ENCODE measurements at places on chromosomes 6 and 20.

- peak; percentile 63 for DNase-seq
Observed at GRCh38 chr6:36724514-36725390, 27.1 kb downstream of the RAB44 start.

GRCh38 chr6:12068899-12069557 lies 56.9 kb downstream of the HIVEP1 start:
- no peak for DNase-seq

- no peak for DNase-seq
Observed at GRCh38 chr6:68240726-68241125, 394.4 kb upstream of the ADGRB3 start.

DNA sequence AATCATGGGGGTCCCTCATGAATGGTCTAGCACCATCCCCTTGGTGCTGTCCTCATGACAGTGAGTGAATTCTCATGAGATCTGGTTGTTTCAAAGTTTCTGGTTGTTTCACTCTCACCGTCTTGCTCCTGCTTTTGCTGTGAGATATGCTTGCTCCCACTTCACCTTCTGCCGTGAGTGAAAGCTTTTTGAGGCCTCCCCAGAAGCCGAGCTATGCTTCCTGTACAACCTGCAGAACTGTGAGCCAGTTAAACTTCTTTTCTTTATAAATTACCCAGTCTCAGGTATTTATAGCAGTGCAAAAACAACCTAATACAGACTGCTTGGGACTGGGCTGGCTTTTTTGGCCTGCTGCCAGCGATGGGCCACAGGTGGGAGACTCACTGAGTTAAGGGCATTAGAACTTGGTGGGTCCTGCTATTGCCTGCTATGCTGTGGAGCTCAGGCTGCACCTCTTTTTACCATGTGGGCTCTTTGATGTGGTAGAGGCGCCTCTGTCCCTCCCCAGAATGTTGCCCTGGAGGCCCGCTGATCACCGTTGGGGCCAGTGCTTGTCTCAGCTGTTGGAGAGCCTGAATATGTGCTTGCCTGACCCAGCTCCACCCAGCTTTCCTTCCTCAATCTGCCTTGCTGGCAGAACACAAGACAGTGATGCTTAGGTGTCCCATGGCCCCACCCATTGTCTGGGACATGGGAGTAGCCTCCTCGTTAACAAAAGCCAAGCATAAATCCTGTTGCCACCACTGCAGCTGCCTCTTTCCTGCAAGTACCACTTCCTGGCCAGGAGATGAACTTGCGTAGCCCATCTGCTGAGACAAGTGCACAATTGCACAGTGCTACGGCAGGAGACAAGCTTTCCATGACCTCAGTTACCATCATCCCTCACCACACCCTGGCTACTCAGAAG lies 47.1 kb downstream of the IGF2R start:
- no peak for DNase-seq

GRCh38 chr6:108653949-108654348 lies 93.2 kb downstream of the FOXO3 start:
- DNase-seq: no peak

GRCh38 chr6:97969065-97969464 lies 686.0 kb upstream of the MMS22L start:
- no peak for DNase-seq

DNA sequence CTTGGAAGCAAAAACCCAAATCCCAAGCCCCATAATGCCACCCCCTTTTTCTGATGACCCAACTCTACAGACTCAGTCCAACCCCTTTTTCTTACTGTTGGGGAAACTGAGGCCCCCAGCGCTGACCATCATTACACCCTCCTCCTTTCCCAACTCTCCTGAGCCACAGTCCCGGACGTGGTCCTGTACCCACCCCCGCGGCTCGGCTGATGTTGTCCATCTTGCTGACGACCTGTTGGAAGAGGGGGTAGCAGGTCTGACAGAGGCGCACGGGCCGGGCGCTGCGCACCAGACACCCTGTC lies 533 bp downstream of the OSTM1 start:
- DNase-seq: no peak

GRCh38 chr6:57324538-57324937 lies 7.1 kb downstream of the PRIM2 start:
- DNase-seq: peak; percentile 20

- no peak for DNase-seq
Observed at GRCh38 chr6:165615636-165616035, 47.4 kb downstream of the PDE10A start.

GRCh38 chr6:144377586-144378210 lies 92.6 kb downstream of the UTRN start:
- DNase-seq: no peak

- no peak for DNase-seq
Observed at GRCh38 chr6:138278326-138278725, 60.0 kb upstream of the PBOV1 start.

GRCh38 chr6:31173406-31173805 lies 2.9 kb upstream of the POU5F1 start:
- no peak for DNase-seq

DNA sequence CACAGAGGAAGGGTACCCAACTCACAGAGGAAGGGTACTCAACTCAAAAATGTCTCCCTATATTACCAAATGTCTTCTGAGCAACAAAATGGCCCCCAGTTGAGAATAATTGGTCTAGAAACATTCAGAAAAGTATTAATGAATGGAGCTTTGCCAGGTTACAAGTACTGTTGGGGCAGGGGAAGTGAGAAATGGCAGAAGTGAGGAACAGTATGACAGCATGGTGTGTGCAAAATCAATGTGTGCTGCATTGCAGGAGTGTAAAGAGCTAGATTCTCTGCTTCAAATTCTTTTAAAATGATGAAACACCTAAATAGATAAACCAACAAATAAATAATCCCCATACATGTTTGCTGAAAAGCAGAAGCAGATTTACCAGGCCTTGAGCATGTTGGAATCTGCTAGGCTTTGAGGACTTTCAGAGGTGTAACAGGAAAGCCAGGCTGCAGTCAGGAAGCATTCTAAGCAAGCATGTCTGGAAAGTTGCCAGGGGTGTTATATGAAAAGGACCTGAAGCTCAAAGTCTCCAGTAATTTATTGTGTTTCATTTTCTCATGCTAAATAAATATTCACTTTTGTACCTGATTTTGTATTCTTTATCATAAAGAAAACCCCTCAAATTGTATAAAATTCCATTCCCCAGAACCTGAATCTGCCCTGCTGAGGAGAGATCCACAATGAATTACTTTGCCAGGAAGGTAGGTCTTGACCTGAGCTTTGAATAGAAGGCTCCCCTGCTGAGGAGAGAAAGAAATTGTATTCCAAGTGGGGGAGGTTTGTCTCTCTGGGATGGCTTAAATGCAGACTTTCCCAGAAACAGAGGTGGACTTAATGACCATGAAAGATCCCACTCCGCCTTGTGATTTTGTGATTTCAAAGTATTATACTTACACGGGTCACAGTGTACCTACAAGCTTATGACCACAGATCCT lies 265.0 kb upstream of the MARCKS start:
- no peak for DNase-seq

DNA sequence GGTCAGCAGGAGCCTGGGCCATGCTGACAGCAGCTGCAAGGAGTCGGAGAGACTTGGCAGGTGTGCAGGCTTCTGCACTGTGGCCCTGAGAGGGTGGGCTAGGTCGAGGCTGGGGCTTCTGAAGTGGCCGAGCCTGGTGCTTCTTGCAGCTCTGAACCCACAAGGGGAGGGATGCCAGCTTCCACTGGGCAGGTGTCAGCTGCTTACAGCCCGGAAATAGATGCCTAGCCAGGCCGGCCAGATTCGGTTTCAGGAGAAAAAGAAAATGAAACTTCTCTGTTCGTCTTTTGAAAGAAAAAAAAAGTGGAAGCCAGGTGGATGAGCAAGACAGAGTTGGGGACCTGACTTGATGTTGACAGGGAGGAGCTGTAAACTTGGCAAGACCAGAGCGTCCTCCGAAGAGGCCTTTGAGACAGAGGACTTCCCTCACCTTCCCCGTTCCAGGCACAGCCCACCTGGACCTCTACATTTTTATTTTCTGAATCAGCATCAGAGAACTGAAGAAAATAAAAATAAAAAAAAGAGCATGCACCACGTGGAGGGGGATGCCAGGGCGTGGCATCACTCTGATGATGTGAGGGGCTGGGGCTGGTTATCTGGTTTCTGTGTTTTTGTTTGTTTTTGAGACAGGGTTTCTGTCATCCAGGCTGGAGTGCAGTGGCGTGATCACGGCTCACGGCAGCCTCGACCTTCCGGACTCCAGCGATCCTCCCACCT lies at the start of gene ZBP1:
Gene ZBP1 (minus strand): TSS at position 153 of the 717 bp plus-strand sequence. CDS start 131 bp downstream, at position 22.
- DNase-seq: peak; percentile 90

DNA sequence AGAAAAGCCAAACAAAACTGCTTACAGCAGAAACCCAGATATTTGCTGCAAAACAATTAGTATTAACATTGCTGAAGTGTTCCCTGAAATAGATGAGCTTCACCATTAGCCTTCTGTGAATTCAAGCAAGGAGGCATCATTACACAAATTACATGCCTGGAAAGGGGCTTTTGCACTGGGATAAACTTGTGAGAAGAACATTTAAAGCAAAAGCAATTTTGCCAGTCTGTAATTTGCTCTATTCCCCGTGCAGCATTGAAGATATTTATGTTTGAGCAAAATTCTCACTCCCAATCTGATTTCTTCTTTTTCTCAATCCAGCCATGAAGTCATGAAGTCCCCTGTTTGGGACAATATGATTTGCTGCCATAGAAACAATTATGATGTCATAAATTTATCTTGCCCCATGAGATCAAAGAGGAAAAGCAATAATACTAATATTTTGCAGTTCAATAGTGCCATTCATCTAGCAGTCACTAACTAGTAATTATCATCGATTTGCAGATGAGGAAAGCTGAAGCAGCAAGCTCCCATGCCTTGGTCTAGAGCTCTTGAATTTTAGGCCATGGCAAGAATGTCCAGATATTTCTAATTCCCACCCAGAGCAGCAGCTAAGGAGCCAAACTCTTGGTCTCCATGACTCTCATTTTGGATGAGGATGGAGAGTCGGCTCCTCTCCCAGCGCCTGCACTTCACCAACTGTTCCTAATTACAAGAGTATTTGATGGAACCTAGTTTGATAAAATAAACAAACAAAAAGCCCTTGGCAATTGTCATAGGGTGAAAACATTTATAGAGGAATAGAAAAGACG lies 49.5 kb upstream of the CCN6 start:
- DNase-seq: no peak

GRCh38 chr6:147176795-147177194 lies 27.4 kb upstream of the STXBP5 start:
- DNase-seq: no peak

DNA sequence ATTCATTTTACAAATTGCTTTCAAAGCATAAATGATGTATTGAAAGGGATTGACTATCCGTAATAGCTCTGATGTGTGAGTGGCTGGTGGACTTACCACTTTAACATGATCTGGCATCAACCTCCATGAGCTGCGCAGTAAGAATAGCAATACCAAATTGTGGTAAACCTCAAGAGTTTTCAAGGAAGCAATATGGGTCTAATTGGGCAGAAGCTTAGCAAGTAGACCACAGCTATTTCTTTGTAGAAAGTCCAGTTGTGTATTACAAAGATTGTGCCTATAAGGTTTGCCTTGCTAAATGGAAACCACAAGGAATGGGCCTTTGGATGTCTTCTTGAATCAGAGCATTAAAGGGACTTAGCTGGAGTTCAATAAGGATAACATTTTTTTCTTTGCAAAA lies 736.6 kb downstream of the KIF16B start:
- no peak for DNase-seq

GRCh38 chr6:110389689-110390382 lies 25.5 kb downstream of the DDO start:
- DNase-seq: no peak

DNA sequence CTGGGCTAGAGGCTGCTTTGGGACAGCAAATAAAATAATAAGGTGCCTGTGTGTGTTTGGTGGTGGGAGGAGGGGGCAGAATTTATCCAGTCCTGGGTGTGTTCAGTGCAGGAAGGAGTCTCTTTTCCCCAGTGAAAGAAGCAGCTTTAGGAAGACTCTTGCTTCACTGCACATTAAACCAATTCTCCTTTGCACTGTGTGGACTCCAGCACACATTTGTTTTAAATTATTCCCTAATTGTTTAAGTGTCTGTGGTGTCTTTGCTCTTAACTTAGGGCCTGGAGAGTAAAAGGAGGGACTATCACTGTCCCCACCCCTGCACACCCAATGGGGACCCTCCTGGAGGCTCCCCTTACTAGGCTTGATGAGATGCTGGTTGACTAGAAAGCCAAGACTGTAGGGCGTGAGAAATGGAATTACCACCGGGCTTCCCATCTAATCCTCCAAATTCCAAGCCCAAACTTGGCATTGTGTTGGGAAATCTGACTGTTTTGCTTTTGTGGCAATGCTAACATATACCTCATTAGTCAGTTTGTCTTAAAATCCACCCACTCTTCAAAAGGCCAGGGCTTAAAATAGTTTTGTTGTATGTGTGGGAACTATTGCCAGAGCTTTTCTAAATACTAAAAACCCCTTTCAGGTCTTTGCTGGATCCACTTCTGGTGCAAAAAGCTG lies 13.5 kb upstream of the DAAM2 start:
- no peak for DNase-seq

- no peak for DNase-seq
Observed at GRCh38 chr20:49759266-49759950, 45.7 kb upstream of the B4GALT5 start.

GRCh38 chr6:147808640-147809039 lies 300.1 kb downstream of the SAMD5 start:
- no peak for DNase-seq
